ENCODE measurements at places on chromosomes 4 and X.

GRCh38 chrX:153063315-153063714 is 7.0 kb downstream of the PNMA3 start:
- no peak for DNase-seq

DNA sequence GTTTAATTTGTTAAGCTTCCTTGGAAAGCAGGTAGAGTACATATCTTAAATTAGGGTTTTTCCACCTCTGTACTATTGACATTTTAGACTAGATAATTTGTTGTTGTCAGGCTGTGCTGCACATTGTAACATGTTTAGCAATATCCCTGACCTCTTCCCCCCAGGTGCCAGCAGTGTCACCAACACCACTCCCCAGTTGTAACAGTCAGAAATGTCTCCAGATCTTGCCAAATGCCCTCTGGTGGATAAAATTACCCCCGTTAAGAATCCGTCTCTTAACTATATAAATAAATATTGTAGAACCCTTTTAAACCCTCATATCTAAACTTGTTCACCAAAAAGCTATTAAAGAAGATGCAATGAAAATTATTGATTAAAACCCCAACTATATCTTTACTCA is 161.5 kb downstream of the ARHGAP6 start:
- DNase-seq: no peak

- no peak for DNase-seq
Measured at GRCh38 chr4:78156520-78156919, 99.4 kb downstream of the FRAS1 start.

- DNase-seq: no peak
Measured at GRCh38 chrX:139815771-139816170, 107.8 kb upstream of the MCF2 start.

DNA sequence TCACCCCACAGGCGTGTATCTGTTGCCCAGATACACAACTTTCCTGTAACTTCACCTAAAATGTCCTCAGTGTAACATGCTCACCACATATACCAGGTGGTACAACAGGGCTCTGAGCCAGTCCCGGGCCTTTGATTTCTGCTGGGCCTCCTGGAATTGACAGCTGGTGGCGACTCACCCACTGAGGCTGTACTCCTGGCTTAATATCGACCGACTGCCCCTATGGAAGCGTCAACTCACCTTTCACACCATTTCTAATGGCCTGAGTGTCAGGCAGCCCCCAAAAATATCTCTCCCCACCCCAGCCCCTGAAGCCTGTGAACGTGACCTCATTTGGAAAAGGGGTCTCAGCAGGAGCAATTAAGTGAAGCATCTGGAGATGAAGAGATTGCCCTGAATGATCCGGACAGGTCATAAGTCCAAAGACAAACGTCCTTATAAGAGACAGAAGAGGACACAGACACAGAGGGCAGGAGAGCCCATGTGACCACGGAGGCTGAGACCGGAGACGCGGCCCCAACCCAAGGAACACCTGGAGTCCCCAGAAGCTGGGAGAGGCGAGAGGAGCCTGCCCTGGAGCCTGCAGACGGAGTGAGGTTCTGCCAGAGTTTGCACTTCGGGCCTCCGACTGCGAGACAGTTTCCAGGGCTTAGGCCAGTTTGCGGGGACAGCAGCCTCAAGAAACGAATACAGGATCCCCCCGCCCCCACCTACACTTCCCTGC is 12.6 kb upstream of the MXD4 start:
- DNase-seq: no peak

- no peak for DNase-seq
Measured at GRCh38 chr4:140995058-140995457, 138.2 kb downstream of the RNF150 start.

All from type B pancreatic cell (in vitro differentiated cells).